ENCODE measurements at places on chromosomes 2 and 18.
A peak's percentile ranks its signal among the peaks of the same experiment; 100 is the strongest.

DNA sequence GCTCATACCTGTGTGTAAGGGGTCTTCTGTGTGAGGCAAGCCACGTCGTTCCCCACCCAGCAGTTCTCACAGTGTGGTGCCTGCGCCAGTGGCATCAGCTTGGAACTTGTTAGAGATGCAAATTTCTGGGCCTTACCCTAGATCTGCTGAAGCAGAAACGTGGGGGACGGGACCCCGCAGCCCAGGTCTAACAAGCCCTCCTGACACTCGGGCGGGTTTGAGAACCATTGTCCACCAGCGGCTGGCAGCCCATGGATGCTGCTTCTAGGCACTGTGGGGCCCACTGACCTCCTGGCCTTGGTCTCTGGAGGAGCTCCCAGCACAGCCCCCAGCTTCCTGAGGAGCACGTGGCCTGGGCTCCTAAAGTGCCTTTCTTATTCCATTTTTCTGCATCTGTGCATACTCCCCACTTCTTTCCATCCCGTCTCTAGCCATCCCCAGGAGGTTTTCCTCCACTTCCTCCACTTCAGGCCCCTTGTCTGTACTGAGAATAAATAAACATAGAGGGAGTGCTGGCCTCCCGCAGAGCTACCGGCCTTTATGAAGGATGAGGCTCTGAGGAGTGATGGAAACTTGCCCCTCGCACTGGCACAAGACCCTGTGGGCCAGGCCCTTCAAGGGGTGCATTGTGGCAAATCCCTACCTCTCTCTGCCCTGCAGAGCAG, 94.3 kb downstream of the GALR1 start:
- DNase-seq: no peak

DNA sequence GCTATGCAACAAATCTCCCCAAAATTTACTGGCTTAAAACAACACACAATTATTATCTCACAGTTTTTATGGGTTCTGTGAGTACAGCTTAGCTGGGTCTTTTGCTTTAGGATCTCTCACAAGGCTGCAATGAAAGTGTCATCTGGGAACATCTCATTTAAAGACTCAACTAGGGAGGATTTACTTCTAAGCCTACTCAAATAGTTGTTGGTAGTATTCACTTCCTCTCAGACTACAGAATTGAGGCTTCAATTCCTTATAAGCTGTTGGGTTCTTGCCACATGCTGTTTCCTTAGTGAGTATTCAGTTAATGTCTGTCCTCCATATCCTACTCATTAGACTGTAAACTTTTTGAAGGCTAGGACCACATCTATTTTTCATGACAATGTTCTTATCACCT, 72.3 kb downstream of the MDH1 start:
- no peak for DNase-seq

DNA sequence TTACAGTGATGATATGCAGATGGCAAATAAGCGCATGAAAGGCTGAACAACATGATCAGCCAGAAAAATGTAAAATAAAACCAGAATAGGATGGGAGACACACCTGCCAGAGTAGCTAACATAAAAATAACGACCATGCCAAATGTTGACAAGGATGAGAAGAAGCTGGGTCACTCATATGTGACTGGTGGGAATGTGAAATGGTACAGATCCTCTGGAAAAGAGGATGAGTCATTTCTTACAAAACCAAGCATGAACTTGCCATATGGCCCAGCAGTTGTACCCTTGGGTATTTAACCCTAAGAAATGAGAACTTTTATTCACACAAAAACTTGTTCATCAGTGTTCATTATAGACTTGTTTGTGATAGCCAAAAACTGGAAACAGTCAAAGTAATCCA, 143.8 kb downstream of the SH3BP4 start:
- no peak for DNase-seq

DNA sequence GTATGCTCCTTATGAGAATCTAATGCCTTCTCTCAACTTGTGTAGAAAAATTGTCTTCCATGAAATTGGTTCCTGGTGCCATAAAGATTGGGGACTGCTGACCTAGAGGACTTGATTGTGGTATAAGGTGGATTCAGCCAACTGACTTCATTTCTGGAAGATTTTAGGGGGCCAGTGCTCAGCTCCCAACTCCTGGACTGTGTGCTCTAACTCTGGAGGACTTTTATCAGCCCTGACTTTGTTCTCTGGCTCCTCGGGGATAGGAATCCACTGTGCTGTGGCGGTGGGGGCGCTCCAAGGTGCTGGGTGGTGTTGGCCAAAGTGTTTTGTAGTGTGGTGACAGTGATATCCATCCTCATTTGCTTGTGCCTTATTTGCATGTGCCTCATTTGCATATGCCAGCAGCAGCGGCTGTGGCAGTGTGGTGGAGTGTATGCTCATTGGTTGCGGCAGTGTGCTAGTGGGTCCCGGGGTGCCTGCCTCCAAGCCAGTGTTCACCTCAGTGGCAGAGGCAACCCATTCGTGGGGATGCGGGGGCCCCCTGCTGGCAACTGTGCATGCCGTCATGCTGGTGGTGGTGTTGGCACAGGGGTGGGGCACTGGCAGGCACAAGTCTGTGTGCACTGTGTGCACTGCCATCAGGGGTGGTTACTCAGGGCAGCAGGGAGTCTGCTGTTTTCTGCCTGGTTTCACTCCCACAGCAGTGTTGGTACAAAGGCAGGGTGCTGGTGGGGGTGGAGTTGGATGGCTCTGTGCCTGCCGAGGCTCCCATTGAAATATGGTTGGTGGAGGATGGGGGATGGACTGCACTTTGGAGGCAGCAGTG, 19.6 kb downstream of the EHBP1 start:
- DNase-seq: peak; percentile 64

DNA sequence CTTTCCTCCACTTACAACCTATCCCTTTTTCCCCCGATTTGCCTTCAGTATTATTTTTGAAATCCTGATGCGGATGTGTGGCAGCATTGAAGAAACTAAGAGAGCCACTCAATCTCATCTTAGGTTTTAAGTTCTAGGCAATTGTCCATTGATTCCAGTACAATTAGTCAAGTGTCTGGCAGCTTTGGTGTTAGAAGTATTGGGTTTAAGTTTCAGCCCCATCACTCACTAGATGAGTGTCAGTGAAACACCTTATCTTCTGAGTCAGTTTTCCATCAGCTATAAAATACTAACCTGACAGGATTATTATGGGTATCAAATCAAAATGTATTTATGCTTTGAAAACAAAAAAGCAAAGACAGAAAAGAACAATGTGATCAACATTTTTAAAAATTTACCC, 16.8 kb upstream of the CUL3 start:
- no peak for DNase-seq

DNA sequence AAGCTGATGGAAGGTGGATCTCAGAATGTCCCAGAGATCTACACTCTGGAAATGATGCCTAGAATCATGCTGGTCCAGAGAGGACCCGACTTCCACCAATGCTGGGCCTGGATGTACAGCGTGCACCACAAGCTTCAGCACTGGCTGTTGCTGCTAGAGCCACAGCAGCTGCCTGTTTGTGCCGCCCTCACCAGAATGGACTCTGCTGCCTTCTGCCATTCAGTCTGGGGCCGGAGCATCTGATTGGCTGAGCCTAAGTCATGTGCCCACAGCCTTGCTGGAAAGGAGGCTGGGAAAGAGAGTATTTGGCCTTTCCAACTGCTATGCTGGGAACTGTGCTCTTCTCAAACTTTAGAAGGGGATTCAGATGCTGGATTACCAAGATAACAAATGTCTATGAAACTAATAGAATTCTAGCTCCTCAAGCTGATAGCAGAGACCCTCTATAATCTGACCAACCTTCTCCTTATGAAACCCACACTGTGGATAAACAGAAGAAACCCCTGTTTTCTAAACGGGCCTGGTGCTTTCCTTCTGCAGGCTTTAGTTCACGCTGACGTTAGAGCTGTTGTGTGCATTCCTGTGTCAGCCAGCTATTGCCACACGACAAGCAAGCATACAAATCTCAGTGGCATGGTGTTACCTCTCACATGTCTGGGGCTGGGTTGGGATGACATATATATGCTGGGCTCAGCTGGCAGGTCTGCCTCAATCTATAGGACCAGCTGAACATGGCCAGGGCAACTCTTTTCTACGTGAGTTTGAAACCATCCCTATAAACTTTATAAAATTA, 4.1 kb upstream of the LOXHD1 start:
- DNase-seq: peak; percentile 8

- no peak for DNase-seq
Observed at GRCh38 chr2:154710685-154711084, 12.2 kb downstream of the KCNJ3 start.

GRCh38 chr2:42823744-42824453, 31.5 kb upstream of the HAAO start:
- no peak for DNase-seq

- DNase-seq: no peak
Observed at GRCh38 chr2:38945911-38946310, 56.2 kb downstream of the ARHGEF33 start.

GRCh38 chr2:23286031-23286757, 98.8 kb upstream of the KLHL29 start:
- DNase-seq: no peak

DNA sequence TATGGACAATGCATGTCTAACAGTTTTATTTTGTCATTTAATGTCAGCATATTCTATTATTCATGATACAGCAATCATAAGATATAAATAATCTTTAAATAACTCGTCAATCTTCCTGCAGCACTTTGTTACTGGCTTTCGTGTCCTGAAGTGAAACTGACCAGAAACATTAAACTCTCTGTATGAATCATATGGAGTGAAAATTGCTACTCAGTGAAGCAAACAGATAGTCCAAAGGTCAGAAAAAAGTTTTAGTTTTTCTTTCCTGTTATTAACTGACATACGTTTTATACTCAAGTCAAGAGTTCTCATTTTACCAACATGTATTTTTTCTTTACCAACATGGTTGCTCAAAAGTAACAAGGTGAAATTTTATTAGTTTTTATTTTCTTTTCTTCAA, 106.8 kb upstream of the GALNT5 start:
- DNase-seq: no peak

DNA sequence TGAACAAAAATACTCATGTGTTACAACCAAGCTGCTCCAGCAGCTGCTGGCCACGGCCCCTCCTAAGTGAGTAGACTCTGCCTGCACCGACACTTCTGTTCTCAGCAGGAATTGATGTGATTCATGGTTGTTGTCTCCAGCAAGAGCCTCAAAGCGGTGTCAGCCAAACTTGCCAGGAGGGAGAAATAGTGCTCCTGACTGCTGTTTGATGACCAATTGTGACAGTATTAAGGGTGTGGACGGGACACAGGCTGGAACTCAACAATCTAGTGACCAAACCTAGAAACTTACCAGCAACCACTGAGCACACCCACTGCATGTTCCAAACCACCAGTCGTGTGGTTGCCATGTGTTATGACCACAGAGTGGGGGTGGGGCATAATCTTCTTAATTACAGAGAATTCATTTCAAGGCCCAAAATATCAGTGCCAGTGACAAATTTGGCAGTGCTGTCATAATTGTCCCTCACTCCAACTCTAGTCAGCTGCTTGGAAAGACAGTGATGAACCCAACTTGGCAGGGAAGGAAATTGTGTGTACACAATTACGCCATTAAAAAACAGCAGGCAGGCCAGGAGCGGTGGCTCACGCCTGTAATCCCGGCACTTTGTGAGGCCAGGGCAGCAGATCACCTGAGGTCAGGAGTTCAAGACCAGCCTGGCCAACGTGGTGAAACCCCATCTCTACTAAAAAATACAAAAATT, 30.4 kb downstream of the FBLN7 start:
- DNase-seq: peak; percentile 36

GRCh38 chr2:31286961-31287550, 53.1 kb downstream of the EHD3 start:
- no peak for DNase-seq

GRCh38 chr2:181846399-181847197, 44.9 kb upstream of the ITPRID2 start:
- DNase-seq: peak; percentile 2

GRCh38 chr18:3246635-3247239, 864 bp upstream of the MYL12A start:
- DNase-seq: peak; percentile 88

GRCh38 chr2:162103443-162104009, 29.5 kb upstream of the DPP4 start:
- peak; percentile 39 for DNase-seq

DNA sequence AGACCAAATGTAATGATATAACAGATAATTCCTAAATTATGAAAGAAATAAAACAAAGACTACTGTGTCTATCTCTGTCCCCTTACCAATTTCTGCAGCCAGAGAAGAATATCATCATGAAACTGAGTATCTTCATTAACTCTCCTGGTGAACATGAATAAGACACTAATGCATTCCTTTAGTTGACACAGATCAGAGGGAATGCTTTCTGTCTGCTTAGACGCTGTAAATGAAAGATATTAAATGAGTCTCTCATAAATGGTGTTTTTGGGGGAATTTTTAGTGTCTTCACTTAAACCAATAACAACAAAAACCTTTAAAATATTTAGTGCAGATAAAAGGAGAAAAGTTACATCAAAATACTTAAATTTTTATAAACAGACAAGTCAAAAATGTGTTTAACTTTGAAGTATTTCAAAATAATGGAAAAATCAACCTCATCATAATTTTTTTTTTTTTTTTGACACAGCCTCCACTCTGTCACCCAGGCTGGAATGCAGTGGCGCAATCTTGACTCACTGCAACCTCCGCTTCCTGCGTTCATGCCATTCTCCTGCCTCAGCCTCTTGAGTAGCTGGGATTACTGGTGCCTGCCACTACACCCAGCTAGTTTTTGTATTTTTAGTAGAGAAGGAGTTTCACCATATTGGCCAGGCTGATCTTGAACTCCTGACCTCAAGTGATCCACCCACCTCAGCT, 16.0 kb downstream of the EPG5 start:
- DNase-seq: no peak

DNA sequence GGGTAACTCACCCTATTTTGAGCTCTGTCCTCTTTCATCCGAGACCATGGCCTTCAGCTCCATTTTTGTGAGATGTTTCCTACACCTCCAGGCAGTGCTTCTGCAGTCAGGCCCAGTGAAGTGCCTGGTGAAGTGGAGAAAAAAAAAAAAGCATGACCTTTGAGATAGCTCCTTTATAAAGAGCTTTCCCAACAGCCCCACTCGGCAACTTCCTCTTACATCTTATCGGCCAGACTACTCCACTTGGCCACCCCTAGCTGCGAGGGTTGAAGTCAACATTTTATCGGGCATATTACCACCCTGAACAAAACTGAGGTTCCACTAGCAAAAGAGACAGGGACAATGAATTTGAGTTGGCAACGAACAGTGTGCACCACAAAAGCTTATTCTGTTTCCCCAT, 124.8 kb upstream of the RNF152 start:
- no peak for DNase-seq

GRCh38 chr2:186572705-186573104, 17.2 kb upstream of the ITGAV start:
- DNase-seq: no peak

DNA sequence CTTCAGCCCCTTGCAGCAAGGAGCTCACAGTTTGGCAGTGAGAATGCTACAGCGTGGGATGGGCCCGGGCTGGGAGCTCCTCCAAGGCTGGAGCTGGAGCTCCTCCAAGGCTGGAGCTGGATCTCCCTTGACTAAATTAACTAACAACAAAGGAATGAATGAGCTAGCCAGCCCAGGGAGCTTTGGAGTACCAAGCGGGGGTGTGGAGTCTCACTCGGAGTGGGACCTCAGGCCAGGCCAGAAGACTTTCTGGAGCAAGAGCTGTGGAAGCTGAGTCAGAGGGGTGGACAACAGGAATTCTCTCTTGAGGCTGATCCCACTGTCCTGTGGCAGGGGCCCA, 244.7 kb upstream of the HS6ST1 start:
- DNase-seq: no peak

Measured in hematopoietic multipotent progenitor cell treated with erythropoietin and hydrocortisone succinate and interleukin-3 and kit ligand, for 8 days (in vitro differentiated cells).